ENCODE measurements at places on chromosomes 6 and 20.

DNA sequence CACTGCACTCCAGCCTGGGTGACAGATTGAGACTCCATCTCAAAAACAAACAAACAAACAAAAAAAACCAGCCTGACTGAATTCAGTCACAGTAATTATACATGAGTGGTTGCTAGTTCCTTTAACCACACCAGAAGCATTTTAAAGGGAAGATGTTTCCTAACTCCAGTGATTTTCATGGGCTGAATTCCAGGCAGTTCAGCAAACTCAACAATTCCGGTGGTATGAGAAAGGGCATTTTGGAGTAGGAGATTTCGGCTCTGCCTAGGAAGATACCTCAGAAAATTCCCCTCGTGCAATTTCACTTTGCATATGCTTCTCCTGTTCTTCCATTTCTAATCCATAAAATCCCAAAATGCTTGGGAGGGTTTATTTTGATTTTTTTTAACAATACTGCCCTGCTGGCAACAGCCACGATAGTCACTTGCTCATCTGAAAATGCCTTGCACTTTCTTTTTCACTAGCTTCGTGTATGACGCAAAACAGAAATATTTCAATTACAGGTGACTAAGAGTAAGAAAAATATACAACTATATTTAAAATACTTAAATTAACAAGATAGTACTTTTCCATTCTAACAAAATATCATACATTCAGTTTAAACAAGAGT lies 48.3 kb upstream of the IPCEF1 start:
- DNase-seq: no peak

DNA sequence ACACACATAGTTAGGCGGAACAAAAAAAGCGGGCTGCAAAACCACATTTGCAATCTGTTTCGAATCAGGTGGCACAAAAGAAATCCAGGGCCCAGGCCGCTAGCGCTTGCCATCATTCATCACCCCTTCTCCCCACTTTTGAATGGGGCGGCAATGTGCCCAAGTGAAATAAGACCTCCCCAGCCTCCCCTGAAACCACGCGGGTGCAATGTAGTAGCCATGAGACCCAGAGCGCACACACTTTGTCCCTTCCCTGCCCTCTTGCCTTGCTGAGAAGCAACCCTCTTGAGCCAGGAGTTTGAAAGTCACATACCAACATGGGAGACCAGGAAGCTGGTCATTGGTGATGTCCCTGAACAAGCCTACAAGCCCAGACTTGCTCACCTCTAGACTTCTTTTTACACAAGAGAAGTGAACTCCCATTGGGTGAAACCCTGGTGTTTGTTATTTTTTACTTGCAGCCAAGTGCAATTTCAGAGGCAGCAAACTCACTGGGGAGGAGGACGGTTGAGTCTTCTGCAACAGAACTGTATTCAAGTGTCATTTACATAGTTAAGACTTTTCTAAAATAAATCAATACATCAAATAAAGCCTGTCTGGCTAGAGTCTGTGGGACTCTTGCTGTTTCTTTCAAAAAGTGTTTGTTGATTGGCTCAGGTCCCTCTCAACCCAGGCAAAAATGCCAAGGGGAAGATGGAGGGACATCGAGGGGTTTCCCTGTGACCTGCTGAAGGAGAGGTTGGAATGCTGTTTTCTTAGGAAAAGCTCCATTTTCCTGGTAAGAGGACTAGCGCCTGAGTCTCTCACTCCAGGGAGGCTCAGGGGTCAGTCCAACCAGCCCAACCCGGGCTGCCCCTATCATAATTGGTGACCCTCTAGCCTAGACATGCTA lies 138.1 kb upstream of the PTPN1 start:
- DNase-seq: no peak

GRCh38 chr6:17361013-17361412 lies 32.4 kb upstream of the CAP2 start:
- no peak for DNase-seq

GRCh38 chr6:16760516-16761470 lies at the start of gene ATXN1:
TSS of gene ATXN1 (minus strand) at chr6:16761460.
- peak; percentile 70 for DNase-seq

DNA sequence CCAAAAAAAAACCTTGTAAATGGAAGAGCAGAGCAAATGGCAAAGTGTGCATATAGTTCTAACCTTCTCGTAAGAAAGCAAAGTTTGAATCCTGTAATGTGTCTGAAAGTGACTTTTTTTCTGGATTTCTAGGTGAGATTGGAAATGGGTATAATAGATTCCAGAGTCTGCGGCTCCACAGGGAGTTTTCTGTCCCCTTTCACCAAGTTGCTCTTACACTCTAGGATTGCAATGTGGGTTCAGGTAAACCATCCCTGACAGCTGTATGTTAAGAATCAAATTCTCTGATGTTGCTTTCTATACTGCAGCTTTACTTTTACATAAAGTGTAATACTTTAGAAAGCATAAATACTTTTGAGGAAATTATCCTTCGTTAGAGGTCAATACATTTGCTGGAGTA lies 260.1 kb downstream of the PRL start:
- DNase-seq: no peak

- DNase-seq: no peak
Measured at GRCh38 chr6:134584847-134585516, 267.1 kb upstream of the SGK1 start.

GRCh38 chr20:39206899-39207564 lies 244.9 kb downstream of the DHX35 start:
- DNase-seq: no peak

GRCh38 chr6:135071541-135071940 lies 16.9 kb upstream of the HBS1L start:
- DNase-seq: no peak

DNA sequence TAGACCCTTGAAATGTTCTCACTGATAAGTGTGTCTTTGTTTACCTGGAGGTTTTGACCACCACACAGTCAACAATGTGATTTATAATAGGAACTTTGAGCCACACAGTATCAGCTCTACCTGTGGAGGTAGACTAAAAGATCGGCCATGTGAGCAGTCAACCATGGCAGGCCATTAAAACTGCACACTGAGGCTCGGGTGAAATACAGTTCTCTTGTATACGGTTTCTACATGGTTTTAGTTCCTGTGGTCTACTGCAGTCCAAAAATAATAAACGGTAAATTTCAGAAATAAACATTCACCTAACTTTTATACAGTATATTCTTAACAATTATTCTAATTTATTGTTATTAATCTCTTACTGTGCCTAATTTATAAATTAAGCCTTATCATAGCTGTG lies 47.2 kb downstream of the TRIM38 start:
- no peak for DNase-seq

DNA sequence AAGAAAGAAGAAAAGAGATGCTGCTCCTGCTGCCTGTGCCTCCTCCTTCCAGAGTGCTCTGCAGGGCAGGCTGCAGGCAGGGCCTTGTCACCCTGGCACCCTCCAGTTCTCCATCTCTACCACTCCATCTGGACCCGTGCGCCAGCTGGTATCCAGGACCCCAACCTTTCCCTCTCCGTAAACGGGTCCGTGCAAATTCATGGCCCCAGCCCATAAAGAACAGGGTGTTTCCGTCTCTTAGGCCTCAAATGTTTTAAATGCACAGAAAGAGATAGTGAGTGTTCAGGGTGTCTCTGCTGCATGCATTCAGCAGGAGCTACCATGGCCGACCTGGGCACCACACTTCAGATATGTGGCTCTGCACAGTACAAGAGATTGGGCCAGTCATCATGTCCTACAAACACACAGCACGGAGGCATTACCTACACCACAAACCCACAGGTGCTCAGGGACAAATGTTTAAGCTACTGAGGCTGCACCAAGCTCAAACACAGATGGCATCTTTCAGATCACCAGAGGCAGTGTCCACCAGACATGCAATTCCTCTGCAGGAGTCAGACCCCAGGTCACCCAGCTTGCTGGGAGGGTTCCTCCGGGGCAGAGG lies 258.1 kb downstream of the DLL1 start:
- DNase-seq: no peak

DNA sequence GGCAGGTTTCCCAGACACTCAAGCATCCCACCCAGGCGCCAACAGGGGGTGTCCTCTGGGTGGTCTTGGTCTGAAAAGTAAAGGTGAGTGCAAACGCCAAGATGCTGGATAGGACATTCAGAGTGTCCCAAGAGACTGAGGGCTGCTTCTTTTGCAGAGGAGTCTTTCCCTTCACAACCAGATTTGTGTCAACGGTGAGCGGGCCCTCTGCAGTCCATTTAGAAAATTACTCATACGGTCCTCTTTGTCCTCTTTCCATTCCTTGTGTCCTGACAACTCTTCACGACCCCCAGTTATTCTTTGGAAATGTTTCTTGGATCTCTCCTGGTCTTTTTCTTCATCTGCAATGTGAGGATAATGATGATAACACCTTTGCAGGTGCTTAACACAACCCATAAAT lies 257.8 kb downstream of the CDC5L start:
- DNase-seq: no peak

DNA sequence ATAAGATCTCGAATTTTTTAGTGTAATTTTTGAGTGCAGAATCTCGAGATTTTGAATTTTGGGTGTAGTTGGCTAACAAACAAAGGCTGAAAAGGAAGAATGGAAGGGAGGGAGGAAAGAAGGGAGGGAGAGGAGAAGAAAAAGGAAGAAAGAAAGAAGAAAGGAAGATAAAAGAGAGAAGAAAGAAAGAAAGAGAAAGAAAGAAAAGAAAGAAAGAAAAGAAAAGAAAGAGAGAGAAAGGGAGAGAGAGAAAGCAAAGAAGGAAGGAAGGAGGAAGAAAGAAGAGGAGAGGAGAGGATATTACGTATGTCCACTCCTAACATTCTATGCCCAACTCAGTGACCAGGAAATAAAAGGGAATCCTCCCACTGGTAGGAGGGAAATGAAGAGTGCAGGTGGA lies 169.6 kb downstream of the TBXT start:
- no peak for DNase-seq

DNA sequence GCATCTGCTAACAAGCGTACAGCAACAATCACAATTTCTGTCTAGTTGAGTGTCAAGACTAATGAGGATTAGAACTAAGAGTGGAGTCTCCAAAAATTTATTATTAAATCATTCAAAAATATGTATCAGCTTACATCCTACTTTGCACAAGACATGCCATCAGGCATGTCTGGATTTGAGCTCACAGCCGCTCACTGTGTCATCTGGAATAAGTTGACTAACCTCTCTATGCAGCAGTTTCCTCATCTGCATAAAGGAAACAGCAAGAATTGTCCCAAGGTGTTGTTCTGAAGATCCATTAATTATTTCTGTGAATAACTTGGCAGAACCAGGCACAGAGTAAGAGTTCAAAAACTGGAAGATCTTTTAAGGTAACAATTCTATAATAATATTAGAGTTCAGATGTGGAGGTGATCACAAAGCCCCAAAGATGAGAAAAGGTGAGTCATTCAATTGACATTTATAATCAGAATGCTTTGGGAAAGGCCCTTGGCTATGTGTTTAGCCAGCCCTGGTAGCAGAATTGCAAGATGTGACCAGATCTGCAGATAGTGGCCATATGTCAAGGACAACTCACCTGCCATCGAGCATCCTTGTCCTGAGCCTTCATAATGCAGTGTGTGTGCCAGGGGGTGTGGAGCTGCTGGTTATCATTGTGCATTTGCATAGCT lies 264.0 kb downstream of the FOXA2 start:
- DNase-seq: peak; percentile 52

DNA sequence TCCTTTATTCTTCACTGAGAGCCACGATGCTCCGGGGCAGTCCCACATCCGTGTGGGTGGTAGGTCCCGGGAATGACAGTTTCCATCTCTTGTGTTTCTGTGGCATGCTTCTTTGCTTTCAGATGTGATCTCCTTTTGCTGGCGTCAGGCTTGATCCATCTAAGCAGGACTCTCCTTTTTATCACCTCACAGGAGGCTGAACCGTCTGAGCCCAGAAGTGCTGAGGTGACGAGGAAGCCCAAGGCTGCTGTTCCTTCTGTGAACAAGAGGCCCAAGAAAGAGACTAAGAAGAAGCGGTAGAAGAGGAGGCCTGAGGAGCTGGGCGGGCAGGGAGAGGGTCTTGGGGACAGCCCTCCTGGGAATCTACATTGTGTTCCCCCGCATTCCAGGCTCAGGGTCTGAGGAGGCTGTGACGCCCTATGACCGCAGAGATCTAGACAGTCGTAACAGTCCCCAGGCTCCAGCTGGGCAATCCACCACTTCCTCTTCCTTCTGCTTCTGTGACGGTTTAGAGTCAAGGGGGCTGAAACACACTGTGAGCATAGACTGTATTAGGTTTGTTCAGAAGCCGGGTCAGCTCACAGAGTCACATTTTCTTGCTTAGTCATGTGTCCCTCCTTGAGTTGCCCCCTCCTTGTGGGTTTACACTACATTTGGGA lies 26.8 kb downstream of the MANBAL start:
- no peak for DNase-seq

DNA sequence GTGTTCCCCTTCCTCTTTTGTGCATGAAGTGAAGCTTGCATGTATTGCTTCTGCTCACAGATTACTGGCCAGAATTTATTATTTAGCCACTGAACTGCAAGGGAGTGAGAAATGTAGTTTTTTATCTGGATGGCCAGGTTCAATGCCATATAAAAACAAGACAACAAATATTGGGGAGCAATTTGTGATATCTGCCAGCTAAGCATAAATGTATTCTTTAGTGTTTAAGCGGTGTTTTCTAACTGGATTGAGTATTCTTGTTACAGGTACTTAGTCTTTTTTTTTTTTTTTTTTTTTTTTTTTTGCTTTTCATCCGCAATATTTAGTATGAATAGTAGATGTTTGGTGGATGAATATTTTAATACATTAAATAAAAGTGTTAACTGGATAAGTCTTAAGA lies 158.2 kb downstream of the TFAP2B start:
- DNase-seq: no peak

DNA sequence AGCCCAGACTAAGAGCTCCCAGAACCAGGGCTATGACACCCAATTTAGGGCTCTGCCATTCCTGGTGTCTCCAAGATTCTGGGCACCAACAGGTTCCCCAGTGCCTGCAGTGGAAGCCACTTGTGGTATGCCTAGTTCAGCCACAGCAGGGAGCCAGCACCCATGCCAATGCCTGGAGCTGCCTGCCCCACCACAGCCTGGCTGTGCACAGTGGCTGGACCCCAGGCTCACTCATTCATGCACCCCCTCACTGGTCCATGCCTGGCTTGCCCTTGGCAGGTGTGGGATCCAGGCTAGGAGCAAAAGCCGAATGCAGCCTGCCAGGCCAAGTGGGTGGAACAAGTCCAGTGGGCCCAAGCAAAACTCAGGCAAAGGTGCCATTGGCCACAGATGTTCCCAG lies 91.9 kb downstream of the MKKS start:
- DNase-seq: no peak

Data from NCI-H526 treated with DMSO at 0.1 percent for 48 hours (cell line).